ENCODE measurements at places on chromosomes 2 and 18.

DNA sequence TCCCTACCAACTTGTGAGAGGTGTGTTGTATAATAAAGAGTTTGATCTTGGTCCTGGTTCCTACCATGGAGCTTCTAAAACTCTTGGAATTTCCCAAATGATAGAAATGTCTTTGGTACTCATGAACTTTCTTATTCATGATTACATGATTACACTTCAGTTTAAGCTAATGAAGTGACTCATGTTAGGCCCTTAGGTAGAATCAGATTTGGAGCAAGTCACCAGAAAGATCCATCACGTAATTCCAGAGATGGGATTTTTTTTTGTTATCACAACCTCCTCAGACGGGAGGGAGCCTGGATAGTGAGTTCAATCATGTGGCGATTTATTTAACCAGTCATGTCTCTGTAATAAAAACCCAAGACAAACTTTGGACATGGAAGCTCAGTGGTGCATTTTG lies 1287.6 kb upstream of the ZEB2 start:
- DNase-seq, result no peak

GRCh38 chr2:188865681-188866080 lies 108.5 kb upstream of the COL3A1 start:
- no peak for DNase-seq

GRCh38 chr2:241289597-241289996 lies 25.9 kb downstream of the HDLBP start:
- DNase-seq, result no peak

DNA sequence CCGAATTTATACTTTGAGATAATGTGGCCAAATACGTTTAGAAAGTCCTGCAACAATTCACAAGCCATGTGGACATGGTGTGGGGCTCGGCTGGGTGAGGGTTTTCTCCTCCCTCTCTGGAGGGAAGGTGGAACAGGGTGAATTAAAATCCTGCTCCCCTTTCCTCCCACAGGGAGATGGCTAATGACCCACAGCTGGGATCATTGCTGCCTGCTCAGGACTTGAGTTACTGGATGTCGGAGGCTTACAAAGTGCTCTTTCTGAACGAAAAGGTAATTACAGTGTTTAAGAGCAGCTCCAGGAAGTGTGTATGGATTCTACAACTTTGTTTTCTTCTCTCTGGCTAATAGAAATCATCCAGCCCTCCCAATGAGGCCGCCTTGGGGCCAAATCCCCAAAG lies 97.9 kb upstream of the ALKAL2 start:
- DNase-seq, result no peak

DNA sequence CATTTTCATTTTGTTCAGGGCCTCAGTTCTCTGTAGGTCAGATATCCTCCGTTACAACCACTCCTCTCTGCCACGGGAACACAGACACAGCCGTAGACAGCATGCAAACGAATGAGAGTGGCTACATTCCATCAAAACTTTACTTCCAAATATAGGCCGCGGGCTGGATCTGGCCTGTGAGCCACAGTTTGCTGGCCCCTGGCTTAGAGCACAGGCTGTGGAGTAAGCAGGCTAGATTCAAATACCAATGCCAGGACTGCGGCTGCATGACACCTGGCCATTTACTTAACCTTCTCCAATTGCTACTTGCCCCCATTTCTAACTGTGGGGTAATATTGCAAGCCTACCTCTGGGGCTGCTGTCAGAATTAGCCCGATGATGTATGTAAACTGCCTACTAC lies 325.8 kb upstream of the POU3F3 start:
- no peak for DNase-seq
